ENCODE measurements at places on chromosomes 7 and 10.

DNA sequence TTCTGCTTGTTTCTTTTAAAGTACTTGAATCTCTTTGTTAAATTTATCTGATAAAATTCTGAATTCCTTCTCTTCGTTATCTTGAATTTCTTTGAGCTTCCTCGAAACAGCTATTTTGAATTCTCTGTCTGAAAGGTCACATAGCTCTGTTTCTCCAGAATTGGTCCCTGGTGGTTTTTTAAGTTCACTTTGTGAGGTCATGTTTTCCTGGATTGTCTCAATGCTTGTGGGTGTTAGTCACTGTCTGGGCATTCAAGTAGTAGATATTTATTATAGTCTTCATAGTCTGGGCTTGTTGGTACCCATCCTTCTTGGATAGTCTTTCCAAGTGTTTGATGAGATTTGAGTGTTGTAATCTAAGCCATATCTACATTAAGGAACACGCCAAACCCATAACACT lies 1060.6 kb downstream of the LRMDA start:
- no peak for DNase-seq

DNA sequence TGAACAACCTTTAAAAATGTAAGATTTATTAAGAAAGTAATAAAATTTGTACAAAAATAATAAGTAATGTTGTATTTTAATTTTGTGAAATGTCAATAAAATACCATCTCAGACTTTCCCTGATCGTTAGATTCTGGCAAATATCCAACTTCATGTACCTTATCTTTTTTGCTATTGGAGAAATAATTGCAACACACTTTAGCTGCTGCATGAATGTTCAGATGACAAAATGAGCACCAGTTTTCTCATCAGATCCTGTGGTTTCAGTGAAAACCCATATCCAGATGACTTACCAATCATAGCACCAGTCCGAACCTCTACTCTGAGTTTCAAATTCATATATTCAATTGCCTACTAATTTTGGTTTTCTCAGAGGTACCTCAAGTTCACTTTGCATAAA lies 69.9 kb downstream of the CASD1 start:
- DNase-seq, result no peak

DNA sequence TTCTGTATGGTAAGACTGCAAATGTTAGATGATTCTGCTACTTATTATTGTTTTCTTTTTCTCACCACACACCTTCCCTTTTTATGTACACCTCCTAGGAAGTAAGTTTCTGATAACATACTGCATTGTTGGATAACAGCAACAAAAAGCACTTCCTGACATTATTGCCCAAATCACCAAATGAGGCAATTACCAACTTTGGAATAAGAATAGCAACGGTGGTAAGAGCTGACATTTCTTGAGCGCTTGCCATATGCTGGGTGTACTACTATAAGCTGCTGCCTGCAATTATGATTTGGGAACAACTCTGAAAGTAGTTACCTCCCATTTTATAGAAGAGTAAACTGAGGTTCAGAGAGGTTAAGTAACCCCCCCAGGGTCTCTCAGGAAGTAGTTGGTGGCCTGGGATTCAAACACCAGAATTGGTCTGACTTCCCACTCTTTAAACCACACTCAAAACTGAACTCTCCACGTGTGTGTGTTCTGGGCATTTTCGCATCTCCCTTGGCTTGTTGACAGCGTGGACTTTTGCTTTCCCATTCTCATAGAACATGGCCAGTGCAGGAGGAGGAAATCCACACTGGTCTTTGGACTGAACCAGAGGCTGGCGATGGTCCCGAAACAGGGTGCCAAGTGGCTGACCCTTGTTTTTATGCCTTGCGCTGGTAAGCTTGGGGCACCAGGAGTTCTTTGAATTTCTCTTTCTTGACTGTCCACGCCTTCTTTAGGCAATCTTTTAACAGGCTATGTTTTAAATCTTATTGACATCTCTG lies 71.4 kb downstream of the TCF7L2 start:
- DNase-seq, result no peak

GRCh38 chr7:126657599-126658358 lies 595.0 kb downstream of the GRM8 start:
- no peak for DNase-seq

- no peak for DNase-seq
Measured at GRCh38 chr10:128971374-128972035, 495.5 kb upstream of the MGMT start.

- DNase-seq, result no peak
Measured at GRCh38 chr10:114777415-114777814, 44.2 kb upstream of the FHIP2A start.

- DNase-seq, result no peak
Measured at GRCh38 chr10:7471720-7472367, 61.0 kb upstream of the SFMBT2 start.

DNA sequence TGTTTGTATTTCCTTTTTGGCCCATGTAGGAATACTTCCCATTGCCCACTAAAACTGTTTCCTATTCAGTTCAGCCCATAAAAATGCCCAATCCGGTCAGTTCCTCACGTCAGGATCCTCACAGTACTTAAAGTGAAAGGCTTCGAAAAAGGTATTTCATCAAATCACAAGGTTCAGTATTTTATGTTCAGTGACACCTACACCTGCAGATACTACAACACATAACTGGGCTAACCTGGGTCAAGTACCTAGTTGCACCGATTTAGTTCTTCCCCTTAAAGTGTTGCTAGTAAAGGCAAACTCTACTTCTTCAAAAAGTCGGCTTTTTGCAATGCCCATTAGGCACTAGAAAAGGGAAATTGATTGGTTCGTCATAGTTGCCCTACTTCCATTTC lies 1.1 kb downstream of the SNX13 start:
- DNase-seq, result no peak

DNA sequence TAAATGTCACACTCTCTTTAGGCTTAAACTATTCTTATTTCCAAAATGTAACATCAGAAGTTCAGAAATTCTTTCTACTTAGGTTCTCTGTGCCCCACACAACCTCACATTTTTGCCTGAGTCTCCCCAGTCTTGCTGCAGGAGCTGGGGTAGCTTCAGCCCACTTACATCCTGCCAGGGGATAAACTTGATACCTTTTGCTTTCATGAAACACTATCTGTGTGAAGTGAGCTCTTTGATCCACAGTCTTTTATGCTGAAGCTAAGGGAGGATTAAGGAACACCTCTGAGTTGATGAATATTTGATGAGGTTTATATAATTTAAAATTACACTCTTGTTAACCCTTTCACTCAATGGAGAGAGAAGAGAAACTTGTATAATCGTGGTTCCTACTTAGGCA lies 341.0 kb downstream of the AUTS2 start:
- no peak for DNase-seq

- DNase-seq, result no peak
Measured at GRCh38 chr7:382043-382400, 92.1 kb downstream of the FOXL3 start.

- no peak for DNase-seq
Measured at GRCh38 chr7:43137811-43138210, 25.4 kb downstream of the HECW1 start.

DNA sequence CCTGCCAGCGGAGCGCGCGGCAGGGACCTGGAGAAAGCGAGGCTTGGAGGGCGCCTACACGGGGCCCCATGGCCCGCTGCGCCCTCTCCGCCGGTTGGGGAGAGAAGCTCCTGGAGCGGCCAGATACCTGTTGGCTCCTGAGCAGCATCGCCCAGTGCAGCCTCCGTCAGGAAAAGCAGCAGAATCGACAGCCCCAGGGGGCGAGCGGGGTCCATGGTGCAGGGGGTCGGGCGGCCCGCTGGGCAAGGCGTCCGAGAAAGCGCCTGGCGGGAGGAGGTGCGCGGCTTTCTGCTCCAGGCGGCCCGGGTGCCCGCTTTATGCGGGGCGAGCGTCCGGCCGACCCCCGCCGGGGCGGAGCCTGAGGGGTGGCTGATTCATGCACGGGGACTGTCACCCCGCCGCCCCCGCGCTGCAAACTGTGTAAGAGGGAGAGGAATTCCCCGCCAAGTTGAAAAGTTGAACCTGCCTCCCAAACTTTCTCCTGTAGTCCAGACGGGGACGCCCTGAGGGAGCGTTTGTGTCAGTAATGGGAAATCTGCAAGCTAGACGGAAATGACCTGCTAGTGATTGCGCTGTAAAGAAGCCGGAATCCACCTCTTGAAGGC lies at the start of gene TFPI2:
TSS of gene TFPI2 (minus strand) at position 290 of the 605 bp plus-strand sequence. CDS start at position 215, 75 bp downstream.
- no peak for DNase-seq

GRCh38 chr10:32210306-32211045 lies 136.5 kb downstream of the EPC1 start:
- no peak for DNase-seq

DNA sequence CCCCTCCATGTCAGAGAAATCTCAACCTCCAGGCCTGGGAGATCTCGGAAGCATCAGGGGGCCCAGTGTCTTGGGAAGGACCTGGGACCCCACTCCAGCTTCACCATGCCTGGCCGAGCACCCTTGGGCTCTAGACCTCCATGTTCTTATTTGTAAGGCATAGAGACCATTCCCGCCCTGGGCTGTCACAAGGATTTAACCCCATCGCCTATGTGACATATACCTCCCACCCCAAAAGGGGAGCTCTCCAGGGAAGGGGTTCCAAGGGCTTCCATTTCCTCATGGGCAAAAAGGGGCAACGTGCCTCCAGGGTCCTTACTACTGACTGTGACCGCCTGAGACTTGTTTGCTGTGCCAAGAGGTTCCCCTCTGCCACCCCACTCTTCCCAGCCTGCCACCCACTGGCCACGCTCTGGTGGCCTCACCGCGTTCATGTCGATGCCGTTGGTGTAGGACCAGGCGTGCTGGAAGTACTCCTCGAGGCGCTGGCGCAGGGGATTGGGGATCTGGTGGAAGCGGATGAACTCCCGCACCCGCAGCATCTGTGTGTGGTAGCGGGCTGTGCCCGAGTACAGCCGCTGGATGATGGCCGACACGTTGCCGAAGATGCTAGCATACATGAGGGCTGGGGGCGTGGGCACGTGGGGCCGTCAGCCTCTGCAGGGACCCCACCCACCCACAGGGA lies 27.5 kb downstream of the KCNH2 start:
- DNase-seq, result no peak

GRCh38 chr7:36082910-36083309 lies 70.1 kb upstream of the EEPD1 start:
- no peak for DNase-seq

- DNase-seq, result no peak
Measured at GRCh38 chr10:129335942-129336341, 131.1 kb upstream of the MGMT start.

- DNase-seq, result no peak
Measured at GRCh38 chr10:113004069-113004618, 54.1 kb downstream of the TCF7L2 start.

DNA sequence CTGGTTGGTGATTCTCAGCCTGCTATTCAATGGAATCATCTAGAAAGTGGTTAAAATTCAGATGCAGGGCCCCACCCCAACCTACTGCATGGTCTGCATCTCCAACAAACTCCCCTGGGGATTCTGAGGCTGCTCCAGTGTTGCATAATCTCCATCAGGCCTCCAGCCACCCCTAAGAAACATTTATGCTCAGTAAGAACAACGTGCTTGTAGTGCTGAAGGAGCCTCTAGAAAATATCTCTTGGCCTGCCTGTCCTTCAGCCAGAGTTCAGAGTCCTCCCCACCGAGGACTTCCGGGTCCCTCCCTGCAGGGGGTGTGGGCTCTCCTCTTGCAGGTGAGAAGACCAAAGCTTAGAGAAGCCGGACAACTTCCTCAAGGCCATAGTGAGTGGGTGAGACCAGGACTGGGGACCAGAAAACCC lies 159.8 kb downstream of the SH3PXD2A start:
- no peak for DNase-seq

GRCh38 chr7:105794741-105795729 lies 81.4 kb downstream of the ATXN7L1 start:
- no peak for DNase-seq

GRCh38 chr7:104966022-104966421 lies 48.0 kb upstream of the KMT2E start:
- DNase-seq, result no peak

DNA sequence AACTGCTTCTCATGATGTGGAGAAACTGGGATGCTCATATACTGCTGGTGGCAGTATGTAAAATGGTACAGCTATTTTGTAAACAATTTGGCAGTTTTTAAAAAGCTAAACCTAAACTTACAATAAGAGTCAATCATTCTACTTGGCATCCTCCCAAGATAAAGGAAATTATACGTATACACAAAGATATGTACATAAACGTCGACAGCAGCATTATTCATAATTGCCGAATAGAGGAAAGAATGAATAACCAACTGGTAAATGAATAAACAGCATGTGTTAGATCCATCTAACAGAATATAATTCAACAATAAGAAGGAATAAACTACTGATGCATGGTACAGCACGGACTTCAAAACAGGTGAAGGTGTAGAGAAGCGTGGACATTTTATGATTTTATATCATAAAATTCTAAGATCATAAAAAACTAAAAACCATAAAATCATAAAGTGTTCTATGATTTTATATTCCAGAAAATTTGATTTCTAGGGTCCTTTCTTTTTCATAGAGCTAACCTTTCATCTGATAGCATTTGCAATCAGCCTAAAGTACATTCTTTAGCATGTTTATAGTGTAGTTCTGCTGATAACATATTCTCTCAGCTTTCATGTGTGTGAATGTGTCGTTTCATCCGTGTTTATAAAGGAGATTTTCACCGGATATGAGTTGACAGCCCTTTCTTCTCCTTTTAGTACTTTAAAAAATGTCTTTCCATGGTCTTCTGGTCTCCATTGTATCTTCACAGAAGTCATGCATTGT lies 261.5 kb downstream of the DIP2C start:
- no peak for DNase-seq
